ENCODE measurements at places on chromosomes 7 and 10.

- no peak for DNase-seq
Observed at GRCh38 chr7:47087866-47088265, 494.0 kb downstream of the TNS3 start.

DNA sequence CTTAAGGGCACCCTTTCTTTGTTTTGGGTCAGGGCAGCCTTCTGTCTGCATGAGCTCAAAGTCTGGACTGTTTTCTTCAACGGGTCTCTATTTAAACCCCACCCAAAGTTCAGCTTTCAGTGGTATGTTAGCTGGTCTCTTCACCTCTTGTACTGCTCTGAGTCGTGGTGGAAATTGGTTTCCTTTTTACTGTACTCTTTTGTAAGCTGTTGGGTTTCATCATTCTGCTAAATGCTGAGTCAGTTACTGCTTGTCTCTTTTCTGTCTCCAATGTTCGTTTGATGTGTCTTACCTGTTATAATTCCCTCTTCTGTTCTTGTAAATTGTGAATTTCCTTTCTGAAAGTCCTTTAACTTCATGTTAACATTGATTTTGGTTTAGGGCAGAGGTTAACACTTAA is 64.1 kb upstream of the MALRD1 start:
- DNase-seq: no peak

- DNase-seq: no peak
Observed at GRCh38 chr7:115585015-115585718, 445.4 kb downstream of the TFEC start.

DNA sequence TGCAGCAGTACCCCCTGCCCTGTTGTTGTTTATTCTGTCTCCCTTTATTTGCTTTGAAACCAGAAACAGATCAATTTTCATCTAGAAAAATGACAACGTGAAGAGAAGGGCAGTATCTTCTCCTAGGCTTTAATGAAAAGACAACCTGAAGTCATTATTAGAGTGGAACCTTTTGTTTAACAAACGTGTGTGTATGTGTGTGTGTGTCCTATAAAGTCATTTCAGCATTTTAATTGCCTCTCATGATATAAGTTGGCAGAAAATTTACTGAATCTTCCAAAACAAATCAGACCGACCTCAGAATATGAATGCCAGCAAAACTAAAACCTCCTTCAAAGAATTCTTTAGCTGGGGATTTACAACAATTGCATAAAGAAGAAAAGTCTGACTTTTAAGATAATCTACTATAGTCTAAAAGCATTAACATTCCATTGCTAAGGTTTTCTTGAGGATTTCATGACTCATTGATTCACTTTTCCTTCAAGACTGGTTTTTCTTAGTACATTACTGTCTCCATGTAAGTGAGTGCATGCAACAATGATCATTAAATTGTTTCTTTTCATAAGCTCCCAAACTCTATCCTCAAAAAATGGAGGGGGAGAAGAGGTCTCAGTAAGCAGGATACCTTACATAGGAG is 3.2 kb downstream of the GLI3 start:
- no peak for DNase-seq

DNA sequence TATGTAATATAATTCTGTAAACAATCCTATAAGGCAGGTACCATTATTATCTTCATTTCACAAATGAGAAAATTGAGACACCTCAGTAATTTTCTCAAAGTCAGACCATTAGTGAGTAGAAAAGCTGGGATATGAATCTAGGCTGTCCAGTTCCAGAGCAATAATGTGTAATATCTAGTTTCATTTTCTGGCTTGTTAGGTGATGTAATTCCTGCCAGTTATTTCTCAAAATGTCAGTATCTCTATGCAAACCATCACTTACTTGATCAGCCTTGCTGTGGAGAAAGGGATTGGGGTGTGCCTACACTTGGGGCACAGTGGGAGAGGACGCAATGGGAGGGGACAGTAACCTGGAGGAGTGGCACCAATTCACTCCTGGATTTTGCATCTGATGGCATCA is 157.5 kb downstream of the LYZL1 start:
- DNase-seq: no peak

Data from GM19239 (cell line).